ENCODE measurements at places on chromosomes 13 and 19.
A peak's percentile ranks its signal among the peaks of the same experiment; 100 is the strongest.

DNA sequence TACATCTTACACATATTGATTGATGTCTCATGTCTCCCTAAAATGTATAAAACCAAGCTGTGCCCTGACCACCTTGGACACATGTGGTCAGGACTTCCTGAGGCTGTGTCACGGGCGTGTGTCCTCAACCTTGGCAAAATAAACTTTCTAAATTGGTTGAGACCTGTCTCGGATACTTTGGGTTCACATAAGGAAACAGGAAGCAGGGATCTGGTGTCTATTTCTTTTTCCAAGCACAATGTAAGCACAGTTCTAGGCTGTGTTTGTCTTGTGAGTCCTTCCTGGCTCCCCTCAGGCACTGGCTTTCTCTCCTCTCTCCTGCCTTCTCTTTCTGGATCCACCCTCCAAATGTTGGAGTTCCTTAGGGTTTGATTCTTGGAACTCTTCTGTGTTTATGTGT, 27.6 kb upstream of the TPT1 start:
- no peak for DNase-seq

- DNase-seq: no peak
Measured at GRCh38 chr13:46613409-46614049, 60.6 kb downstream of the LRCH1 start.

- no peak for DNase-seq
Measured at GRCh38 chr13:64266024-64266423, 2850.4 kb upstream of the PCDH20 start.

DNA sequence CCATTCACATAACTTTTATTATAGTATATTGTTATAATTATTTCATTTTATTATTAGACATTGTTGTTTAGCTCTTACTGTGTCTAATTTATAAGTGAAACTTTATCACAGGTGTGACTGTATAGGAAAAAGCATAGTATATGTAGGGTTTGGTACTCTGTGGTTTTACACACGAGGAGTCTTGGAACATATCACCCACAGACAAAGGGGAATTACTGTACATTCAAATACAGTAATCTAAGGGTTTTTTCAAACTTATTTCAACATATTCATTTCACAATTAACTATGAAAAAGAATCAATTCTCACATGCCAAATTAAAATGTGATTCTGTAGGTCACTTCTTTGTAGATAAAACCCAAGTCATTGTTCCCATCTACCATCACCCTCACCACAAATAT, 46.0 kb downstream of the RBM26 start:
- DNase-seq: no peak

- no peak for DNase-seq
Measured at GRCh38 chr13:36251526-36251925, 37.2 kb upstream of the SOHLH2 start.

DNA sequence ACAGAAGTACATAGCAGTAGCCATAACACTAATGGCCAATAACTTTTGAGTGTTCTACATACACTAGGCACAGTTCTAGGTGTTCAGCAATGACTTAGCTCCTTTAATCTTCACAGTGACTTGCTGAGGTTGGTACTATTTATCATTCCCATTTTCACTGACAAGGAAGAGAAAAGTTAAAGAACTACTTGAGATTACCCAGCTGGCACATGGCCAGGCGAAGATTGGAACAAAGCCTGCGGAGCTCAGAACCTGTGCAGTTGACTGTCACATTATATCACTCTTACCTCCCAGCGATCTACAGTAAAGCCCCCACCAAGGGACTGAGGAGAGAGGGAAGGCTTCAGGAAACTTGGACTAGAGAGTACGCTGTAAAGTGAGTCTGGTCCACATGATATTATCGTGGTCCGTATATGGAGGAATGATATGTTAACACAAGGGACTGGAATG, 42.4 kb upstream of the WDFY2 start:
- peak; percentile 17 for DNase-seq

DNA sequence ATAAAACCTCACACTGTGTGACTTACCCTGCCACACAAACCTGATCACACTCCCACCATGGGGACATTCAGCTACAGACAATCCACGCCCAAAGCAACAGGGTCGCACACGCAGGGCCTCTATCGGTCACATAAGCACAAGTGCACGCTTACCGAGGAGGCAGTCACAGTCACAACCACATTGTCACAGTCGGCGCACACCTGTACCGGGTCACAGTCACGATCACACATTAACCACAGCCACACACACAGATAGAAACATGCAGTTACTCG, 579 bp downstream of the ZNF566 start:
- peak; percentile 31 for DNase-seq

DNA sequence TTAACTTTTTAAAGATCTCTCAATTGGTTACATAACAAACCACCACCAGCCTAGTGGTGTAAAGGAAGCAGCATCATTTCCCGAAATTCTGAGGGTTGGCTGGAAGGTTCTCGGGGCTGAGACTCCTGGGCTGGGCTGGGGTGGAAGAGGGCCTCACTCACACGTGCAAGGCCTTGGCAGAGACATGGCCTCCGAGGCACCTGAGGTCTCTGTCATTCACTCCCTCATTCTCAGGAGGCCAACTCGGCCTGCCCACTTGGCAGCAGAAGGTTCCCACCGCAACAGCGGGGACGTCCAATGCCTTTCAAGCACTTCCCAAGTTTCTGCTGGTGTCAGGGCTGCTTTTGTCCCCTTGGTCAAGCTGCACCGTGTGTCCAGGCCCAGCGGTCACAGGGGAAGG, 18.6 kb upstream of the RASA3 start:
- DNase-seq: no peak

DNA sequence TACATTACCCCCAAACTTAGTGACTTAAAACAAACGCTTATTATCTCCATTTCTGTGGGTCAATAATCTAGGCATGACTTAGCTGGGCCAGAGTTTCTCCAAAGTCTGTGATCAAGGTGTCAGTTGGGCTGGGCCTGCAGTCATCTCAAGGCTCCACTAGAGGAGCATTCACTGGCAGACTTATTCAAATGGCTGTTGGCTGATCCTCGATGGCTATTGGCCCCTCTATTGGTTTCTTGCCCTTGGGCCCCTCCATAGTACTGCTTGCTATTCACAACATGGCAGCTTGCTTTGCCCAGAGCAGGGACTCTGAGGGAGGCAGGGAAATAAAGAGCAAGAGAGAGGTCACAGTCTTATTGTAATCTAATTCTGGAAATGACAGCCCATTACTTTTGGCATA, 57.6 kb downstream of the RCBTB2 start:
- DNase-seq: no peak

GRCh38 chr13:49376121-49376520, 67.7 kb downstream of the CAB39L start:
- no peak for DNase-seq

GRCh38 chr13:103542648-103543047, 476.4 kb upstream of the SLC10A2 start:
- no peak for DNase-seq

- peak; percentile 39 for DNase-seq
Measured at GRCh38 chr19:48807590-48808308, 3.1 kb downstream of the BCAT2 start.

DNA sequence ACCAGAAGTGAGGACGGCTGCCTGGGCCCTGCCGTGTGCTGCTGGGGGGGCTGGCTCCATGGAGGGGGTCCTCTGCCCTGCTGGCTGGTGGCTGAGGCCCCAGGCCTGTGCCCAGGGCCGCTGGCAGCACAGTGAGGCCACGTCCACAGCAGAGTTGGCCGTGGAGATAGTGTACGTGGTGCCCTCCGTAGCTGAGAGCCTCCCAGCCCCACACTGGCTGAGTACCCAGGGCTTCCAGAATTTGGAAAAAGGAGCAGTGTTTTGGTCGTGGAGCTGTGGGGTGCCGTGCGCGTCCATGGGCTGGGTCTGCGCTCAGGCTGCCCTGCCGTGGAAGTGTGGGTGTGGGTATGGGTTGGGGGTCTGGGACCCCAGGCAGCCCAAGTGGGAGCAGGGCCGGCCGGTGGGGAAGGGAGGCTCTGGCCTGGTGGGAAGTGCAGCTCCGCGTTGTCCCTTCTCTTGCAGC, 5.9 kb downstream of the PTBP1 start:
- no peak for DNase-seq

DNA sequence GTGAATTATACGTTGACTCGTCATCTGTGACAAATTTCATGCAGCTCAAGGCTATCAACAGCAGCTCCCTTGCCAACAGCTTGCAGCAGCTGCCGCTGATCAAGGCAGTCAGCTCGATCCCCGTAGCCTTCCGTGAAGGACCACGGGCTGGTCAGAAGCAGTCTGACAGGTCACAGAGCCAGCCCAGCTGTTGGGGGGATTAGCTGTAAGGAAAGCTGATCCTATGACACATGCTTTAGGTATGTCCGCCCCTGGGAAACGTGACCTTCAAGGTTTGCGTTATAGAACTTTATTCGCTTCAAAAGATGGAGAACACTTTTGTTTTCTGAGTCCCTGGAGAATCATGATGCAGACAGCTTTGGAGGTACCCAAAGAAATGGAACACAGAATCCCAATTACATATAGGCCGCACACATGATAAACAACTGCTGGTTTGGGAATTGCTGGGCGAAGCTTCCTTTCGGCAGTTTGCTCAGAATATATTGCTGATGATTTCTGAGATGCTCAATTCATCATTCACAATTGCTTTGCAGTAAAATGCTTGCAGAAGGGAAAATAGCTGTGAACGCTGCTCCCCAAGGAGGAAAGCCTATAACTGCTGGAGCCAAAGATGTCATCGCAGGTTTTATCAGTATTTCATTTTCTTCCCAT, 62.6 kb upstream of the USP29 start:
- peak; percentile 88 for DNase-seq

GRCh38 chr19:35623327-35624010, 5.4 kb upstream of the RBM42 start:
- DNase-seq: no peak

GRCh38 chr19:45569619-45570421, 14.8 kb downstream of the OPA3 start:
- DNase-seq: peak; percentile 73

- no peak for DNase-seq
Measured at GRCh38 chr13:108933061-108933460, 303.6 kb downstream of the MYO16 start.

GRCh38 chr19:1609103-1609396, 3.8 kb upstream of the UQCR11 start:
- no peak for DNase-seq

GRCh38 chr19:52224211-52224610, 34.4 kb downstream of the PPP2R1A start:
- no peak for DNase-seq

DNA sequence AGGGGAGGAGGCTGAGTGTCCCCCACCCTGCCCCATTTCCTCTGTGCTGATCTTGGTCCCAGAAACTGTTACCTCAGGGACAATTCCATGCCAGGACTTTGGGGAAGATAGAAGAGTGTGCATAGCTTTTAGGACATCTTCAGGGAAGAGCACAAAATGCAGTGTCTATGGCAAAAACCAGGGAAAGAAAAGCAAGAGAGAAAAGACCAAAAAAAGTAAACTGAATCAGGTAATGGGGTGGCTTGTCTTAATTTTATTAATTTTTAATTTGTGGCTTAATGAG, 109.4 kb downstream of the NDFIP2 start:
- no peak for DNase-seq

- DNase-seq: no peak
Measured at GRCh38 chr13:40503966-40504591, 162.4 kb downstream of the FOXO1 start.

GRCh38 chr13:104422668-104423067, 1356.5 kb upstream of the SLC10A2 start:
- DNase-seq: no peak

DNA sequence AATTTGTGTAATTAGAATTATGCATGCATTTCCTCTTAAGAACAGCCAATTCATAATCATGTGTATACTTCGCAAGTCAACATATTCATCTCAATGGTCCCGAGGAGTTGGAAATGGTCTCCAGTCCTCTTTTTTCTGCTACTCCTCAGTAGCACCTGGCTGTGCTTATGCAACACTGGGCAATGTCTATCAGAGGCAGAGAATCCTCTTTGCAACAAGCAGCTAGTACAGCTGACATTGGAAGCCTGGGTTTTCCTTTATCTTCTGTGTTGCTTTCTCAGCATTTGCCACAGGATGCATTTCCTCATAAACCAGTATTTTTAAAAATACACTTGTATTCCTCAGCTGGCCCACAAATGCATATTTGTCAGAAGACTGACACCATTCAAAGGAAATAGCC, 405.3 kb upstream of the GPC6 start:
- DNase-seq: no peak

DNA sequence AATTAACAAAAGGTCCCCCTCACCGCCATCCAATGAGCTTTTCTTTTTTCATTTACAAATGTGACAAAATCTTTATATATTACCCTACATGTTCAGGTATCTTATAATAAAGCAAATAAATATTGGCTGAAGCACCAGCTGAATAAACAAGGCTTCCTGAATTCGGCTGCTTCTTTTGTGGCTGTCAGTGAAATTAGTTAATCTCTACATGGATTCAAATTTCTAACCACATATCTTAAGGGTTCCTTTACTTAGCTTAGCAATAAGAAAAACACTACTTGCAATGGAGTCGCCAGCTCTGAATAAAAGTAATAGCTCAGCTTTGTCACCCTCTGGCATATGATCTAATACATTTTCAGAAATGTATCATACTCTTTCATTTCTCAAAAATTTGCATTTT, 104.3 kb downstream of the CCNA1 start:
- no peak for DNase-seq

DNA sequence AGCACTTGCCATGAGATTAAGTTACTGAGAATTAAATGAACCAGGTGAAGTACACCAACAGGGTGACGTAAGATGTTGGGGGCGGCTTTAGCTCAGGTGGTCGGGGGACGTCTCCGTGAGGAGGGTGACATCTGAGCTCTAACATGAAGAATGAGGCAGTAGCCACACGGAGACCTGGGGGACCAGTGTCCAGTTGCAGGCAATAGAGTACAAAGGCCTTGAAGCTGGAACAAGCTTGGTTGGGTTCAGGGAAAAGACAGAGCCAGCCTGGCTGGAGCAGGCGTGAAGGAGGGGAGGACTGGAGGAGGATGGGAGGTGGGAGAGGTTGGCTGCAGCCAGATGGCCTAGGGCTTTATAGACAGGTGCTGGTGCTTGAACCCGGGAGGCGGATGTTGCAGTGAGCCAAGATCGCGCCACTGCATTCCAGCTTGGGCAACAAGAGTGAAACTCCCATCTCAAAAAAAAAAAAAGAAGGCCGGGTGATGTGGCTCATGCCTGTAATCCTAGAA, 1.6 kb downstream of the SPINT2 start:
- peak; percentile 68 for DNase-seq

DNA sequence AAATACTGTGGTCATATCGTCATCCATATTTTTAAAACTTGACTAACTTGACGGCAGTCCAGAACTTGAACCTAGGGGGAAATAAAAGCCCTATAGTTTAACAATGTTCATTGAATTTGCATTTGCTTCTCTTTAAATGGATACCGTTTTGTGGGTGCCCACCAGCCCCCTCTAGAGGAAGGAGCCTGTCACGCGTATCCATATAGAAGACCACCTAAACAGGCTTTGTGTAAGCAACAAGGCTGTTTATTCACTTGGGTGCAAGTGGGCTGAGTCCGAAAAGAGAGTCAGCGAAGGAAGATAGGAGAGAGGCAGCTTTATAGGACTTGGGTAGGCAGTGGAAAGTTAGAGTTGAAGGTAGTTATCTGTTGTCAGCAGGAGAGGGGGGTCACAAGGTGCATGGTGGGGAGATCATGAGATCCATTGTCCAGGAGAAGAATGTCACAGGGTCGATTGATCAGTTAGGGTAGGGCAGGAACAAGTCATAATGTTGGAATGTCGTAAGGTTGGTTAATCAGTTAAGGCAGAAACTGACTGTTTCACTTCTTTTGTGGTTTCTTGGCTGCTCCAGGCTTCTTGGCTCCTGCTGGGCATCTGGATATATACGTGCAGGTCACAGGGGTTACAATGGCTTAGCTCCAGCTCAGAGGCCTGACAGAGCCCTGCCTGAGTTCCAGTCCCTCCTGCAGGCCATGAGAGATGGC, 42.5 kb upstream of the ANKRD10 start:
- DNase-seq: no peak

GRCh38 chr19:29645911-29646310, 19.4 kb upstream of the PLEKHF1 start:
- DNase-seq: no peak

Data from WERI-Rb-1 (cell line).